ENCODE measurements at places on chromosomes 1 and 21.

DNA sequence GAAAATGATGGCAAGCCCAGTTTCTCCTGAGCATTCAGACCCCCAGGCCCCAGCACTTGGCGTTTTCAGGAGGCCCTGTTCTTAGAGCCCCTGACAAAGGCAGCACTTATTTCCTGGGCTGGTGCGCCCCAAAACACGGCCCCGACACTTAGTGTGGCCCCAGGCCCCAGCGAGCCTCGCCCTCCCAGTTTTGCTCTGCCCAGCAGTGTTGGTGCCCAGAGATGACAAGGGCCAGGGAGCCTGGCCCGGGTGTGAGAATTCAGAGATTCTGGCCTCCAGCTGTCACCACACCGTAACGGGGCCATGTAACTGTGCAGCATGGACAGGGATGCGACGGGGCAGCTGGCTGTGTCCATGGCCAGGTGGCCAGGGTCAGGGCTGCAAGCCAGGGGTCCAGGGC, 18.0 kb upstream of the ARHGEF16 start:
- no peak for DNase-seq

- DNase-seq: peak; percentile 76
Observed at GRCh38 chr1:247331172-247331524, 519 bp downstream of the ZNF496 start.

GRCh38 chr1:21610027-21610426, 59.1 kb downstream of the RAP1GAP start:
- DNase-seq: no peak

GRCh38 chr1:32487182-32487581, 22.3 kb downstream of the ZBTB8B start:
- DNase-seq: no peak

DNA sequence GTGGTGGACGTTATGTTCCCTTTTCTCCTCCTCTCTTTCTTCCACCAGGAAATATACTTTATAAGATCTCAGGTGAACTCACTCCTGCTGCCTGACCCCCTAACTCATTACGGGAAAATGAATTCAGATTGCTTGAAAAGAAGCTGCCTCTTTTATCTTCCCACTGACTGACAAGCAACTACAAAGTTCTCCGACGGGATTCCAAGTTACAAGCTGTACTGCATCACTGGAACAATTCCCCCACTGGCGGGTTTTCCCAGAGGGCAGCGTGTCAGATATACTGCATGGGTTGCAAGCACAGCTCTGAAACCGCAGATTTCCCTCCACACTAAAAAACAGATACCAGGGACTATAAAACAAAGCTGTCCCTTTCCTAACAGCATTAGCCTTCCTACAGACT, 390.6 kb downstream of the KCTD3 start:
- no peak for DNase-seq

DNA sequence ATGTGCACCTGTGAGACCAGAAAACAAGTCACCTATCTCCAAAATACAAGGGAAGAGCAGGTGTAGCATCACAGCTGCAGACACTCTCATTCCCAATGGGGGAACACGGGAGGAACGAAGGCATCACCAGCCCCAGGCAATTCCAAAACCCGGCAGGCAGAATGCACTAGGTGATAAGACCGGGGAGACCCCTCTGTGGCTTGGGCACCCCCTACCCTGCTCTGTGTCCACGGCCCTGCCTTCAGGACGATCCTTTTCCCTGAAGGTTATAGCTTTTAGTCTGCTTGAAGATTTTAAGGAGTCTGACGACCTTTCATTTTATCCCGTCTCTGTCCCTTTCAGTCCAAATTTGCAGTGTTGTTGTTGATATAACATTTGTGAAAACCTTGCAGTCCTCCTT, 19.2 kb downstream of the TRPM2 start:
- DNase-seq: no peak

- no peak for DNase-seq
Observed at GRCh38 chr1:1858382-1859086, 32.4 kb downstream of the GNB1 start.

- DNase-seq: no peak
Observed at GRCh38 chr1:111275079-111275478, 15.6 kb upstream of the CHIA start.
